ENCODE measurements at places on chromosomes 1 and 21.

GRCh38 chr1:155192346-155193274, 15.1 kb downstream of the THBS3 start:
- DNase-seq = no peak

GRCh38 chr1:175402336-175402735, 209.8 kb upstream of the KIAA0040 start:
- DNase-seq = no peak

DNA sequence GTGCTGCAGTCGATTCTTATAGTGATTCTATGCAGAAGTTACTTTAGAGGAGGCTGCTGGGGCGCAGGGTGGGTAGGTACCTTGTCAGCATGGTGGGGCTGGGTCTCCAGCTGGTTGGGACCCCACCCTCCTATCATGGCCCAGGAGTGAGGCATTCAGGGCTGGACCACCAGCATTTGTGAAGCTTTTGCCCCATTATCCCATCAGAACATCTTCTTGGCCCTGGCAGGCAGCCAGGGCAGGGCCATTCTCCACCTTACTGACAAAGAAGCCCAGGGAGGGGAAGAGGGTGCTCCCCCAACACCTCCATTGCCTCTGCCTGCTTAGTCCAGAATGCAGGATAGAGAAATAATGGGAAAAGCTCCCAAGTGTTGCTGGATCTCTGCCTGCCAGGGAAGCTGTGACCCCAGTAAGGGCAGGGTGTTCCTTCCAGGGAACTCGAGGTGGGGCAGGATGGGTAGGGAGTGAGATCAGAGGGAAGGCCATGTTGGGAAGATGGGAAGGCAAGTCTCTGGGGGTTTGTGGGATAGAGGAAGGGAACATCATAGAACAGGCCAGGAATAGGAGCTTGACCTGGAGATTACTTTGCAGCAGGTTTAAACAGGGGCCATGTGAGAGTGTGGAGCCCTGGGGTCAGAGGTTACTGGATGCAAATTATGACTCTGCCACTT, 16.2 kb upstream of the SLC2A1 start:
- no peak for DNase-seq

DNA sequence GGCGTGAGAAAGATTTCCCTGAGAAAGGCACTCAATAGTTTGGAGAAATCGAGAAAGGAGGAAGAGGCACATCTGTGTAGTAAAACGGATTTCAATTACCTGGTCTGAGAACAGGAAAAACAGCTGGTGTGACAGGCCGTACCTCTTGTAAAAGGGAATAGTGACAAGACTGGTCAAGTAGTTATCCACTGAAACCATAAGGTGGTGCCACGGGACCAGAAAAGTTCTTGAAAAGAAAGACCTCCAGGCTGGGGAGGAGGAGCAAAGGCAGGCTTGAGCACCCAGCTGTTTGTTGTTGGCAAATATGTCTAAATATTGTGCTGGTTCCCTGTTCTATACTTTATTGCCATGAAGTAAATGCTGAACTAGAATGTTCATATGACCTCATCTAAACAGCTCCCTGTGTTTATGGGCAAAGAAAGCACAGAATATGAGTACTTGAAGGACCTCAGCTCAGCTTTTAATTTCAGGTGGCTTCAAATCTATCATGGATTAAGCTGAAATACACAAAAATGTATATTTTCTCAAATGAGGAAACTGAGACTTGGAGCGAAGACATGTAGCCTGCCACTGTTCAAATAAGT, 4.0 kb downstream of the HAO2 start:
- DNase-seq = no peak

DNA sequence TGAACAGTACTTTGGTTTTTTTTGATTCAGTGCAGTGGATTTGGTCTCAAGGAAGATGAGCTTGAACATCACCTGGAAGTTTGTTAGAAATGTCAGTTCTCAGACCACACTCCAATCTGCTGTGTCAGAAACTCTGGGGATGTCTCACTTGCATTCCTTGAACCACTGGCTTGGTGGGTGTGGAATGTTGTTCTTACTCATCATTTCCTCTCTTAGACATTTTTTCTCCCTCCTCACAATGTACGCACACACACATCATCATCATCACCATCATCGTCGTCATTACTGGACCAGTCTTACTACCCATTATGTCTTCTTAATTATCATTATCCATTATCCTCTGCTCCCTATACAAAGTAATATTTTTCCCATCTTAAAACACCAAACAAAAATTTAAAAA, 91.9 kb upstream of the KCNK2 start:
- DNase-seq = no peak

DNA sequence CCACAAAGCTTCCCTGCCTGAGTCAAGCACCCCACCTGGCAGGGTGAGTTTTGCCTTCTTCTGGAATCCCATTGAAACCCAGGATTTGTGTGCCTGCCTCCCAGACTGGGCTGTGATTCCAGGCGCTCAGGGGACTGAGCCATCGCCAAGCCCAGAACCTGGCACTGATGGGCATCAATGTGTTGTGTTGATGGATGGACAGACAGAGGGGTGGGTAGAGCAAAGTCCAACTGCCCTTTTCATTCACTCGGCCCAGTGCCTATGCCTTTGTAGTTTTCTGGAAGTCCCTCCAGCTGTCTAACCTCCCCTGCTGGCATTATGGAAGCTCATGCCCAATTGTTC, 66.0 kb upstream of the LAPTM5 start:
- no peak for DNase-seq
